ENCODE measurements at places on chromosomes 2 and 18.

DNA sequence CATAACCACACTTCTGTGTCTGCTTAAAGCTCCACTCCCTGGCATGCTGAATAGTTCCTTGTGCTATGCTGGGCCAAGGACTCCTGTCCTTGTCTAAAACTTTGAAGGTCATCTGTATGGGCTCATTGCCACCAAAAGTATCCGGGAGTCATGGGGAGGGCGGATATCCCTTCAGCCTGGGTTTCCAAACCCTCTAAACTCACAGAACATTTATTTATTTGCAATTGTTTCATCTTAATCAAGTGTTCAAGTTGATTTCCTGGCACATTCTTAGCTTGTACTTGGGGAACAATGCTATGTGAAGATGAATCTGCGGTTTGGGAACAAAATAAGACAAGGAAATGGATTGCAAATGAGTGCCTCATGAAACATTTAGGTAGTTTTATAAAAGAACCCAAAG is 1.8 kb downstream of the NOSTRIN start:
- peaks cover 24% of the 10 kb centered on the region for H3K4me1 ChIP-seq
- no peak overlapping the region for H3K27ac ChIP-seq
- H3K4me3 ChIP-seq = no peak overlapping the region
- no peaks in the 10 kb centered on the region for H3K36me3 ChIP-seq

DNA sequence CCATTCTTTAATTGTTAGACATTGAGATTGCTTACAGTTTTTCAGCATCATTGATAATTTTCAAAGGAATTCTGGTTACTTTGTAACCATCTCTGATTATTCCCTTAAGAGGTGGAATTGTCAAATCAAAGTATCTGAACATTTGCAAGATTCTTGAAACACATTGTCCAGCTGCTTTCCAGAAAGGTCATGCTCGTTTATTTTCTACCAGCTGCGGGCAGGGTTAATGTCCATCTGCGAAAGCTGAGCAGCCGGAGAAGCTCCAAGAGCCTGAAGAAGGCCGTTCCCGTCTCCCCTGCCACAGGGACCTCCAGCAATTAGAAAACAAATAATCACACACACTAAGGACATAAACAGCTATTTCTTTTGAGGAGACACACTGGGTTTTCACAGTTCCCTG is 76.1 kb upstream of the TXNDC2 start:
- H3K27me3 ChIP-seq = no peaks in the 10 kb centered on the region
- H3K36me3 ChIP-seq = no peaks in the 10 kb centered on the region
- peaks cover 13% of the 10 kb centered on the region for H3K4me1 ChIP-seq
- no peak overlapping the region for H3K27ac ChIP-seq
- no peak overlapping the region for H3K4me3 ChIP-seq

DNA sequence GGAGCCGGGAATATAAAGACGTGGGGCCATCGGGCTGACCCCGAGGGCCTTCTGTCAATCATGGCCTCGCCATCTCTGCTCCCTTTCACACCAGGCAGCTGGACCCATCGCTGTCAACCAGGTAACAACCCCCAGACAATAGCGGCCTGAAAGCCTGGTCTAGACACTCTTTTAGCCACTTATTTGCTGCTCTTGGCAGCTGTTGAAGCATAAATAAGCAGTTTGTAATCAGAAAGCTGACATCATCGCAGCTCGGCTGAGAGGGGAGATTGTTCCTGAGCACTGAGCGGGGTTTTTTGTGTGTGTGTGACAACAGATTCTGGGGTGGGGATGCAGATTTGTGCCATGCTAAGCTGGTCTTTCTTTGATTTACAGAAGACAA is 423.6 kb upstream of the POU3F3 start:
- H3K36me3 ChIP-seq = no peaks in the 10 kb centered on the region
- H3K27ac ChIP-seq = no peak overlapping the region
- H3K4me1 ChIP-seq = peaks cover 5% of the 10 kb centered on the region
- no peak overlapping the region for H3K4me3 ChIP-seq

GRCh38 chr18:45836242-45837205 is 11.0 kb downstream of the SIGLEC15 start:
- peak overlapping the region; percentile 76 for H3K4me3 ChIP-seq
- DNase-seq = no peak
- no peaks in the 10 kb centered on the region for H3K36me3 ChIP-seq
- H3K4me1 ChIP-seq = peaks cover 9% of the 10 kb centered on the region

GRCh38 chr2:55224761-55225261 is 7.3 kb downstream of the CLHC1 start:
- no peak overlapping the region for H3K27ac ChIP-seq
- no peak for DNase-seq
- peaks cover 19% of the 10 kb centered on the region for H3K36me3 ChIP-seq
- H3K4me3 ChIP-seq = no peak overlapping the region

- no peak overlapping the region for H3K27ac ChIP-seq
- H3K36me3 ChIP-seq = no peaks in the 10 kb centered on the region
- H3K27me3 ChIP-seq = no peaks in the 10 kb centered on the region
- peaks cover 11% of the 10 kb centered on the region for H3K4me1 ChIP-seq
Observed at GRCh38 chr2:145797692-145798091, 1277.8 kb upstream of the ZEB2 start.

- H3K4me3 ChIP-seq = peak overlapping the region; percentile 45
- peaks cover 1% of the 10 kb centered on the region for H3K36me3 ChIP-seq
- H3K27ac ChIP-seq = no peak overlapping the region
- no peak for DNase-seq
Observed at GRCh38 chr18:24396082-24396633, 1.5 kb downstream of the OSBPL1A start.

GRCh38 chr2:39583781-39584180 is 81.9 kb upstream of the TMEM178A start:
- H3K4me1 ChIP-seq = peaks cover 10% of the 10 kb centered on the region
- H3K4me3 ChIP-seq = no peak overlapping the region
- H3K36me3 ChIP-seq = peaks cover 8% of the 10 kb centered on the region
- no peak overlapping the region for H3K27ac ChIP-seq

DNA sequence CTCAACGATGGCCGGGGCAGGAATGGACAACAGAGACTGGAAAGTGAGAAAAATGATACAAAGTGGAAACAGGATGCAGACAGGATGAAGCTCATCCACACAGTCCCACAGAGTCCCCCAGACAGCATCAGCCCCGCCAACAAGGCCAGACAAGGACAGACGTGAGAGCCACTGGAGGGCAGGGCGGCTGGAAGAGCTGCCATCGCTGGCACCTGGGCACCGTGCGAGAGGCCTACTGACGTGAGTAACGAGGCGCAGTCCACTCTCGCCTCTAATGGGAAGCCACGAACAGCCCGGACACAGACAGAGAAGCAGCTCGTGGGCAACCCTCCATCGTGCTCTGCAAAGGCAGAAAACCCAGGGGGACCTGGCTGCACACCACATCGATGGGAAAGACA is 17.1 kb downstream of the HDAC4 start:
- H3K4me1 ChIP-seq = peaks cover 18% of the 10 kb centered on the region
- no peak for DNase-seq
- H3K27ac ChIP-seq = no peak overlapping the region
- H3K36me3 ChIP-seq = peaks cover 15% of the 10 kb centered on the region
- H3K27me3 ChIP-seq = no peaks in the 10 kb centered on the region

- peak overlapping the region; percentile 97 for H3K4me3 ChIP-seq
- no peaks in the 10 kb centered on the region for H3K27me3 ChIP-seq
- H3K4me1 ChIP-seq = peaks cover 28% of the 10 kb centered on the region
- no peak for DNase-seq
- H3K27ac ChIP-seq = peak overlapping the region; percentile 98
Observed at GRCh38 chr2:226835420-226835795, 446 bp upstream of the RHBDD1 start.

DNA sequence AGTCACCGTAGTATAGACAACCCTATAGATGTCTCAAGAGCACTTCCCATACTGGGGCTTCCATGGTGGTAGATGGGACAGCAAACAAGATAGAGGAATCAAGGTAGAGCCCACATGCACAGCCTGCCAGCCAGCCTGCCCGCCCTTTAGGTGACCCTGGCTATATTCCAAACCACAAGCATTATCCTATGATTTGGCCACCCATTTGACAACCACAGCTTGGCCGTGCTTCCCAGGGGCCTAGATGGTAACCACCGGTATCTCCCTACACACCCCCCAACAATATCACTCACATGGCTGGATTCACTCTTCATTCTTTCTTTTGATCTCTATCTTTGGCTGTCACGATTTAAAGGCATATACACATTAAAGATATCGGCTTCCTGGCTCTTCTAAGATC is 85.3 kb downstream of the CDK15 start:
- H3K27ac ChIP-seq = no peak overlapping the region
- H3K27me3 ChIP-seq = no peaks in the 10 kb centered on the region
- no peak for DNase-seq
